ENCODE measurements at places on chromosomes 2 and 18. TPM values are rescaled to one million over a fixed set of nuclear protein-coding genes. Genes with fewer than 3 reads are reported as not detected.

The CLASP1 gene
- 52.6 TPM for total RNA-seq

DNA sequence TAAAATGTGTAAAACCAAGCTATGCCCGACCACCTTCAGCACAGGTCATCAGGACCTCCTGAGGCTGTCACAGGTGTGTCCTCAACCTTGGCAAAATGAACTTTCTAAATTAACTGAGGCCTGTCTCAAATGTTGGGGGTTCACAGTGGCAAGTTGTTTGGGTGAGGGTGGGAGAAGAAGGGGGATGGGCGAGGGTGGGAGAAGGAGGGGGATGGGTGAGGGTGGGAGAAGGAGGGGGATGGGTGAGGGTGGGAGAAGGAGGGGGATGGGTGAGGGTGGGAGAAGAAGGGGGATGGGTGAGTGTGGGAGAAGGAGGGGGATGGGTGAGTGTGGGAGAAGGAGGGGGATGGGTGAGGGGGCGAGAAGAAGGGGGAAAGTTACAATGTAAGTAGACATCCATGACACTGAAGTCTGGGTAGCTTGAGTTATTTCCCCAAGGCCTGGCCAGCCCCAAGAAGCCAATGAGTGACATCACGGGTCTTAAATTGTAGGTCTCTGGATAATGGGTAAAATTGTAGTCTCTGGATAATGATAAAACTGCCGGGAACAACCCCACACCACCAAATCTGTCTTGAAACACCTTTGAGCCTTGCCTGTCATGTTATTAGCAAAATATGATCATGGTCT lies 56.3 kb downstream of the TIMM21 start:
- no peak for DNase-seq
- no peaks in the 10 kb centered on the region for H3K4me1 ChIP-seq
- H3K36me3 ChIP-seq = no peaks in the 10 kb centered on the region
- no peaks in the 10 kb centered on the region for H3K27me3 ChIP-seq

- H3K27me3 ChIP-seq = no peaks in the 10 kb centered on the region
- H3K4me3 ChIP-seq = no peak overlapping the region
- no peak overlapping the region for H3K27ac ChIP-seq
- no peaks in the 10 kb centered on the region for H3K4me1 ChIP-seq
- H3K36me3 ChIP-seq = no peaks in the 10 kb centered on the region
These were observed 160.2 kb upstream of the CCDC150 start for GRCh38 chr2:196479350-196479749.

DNA sequence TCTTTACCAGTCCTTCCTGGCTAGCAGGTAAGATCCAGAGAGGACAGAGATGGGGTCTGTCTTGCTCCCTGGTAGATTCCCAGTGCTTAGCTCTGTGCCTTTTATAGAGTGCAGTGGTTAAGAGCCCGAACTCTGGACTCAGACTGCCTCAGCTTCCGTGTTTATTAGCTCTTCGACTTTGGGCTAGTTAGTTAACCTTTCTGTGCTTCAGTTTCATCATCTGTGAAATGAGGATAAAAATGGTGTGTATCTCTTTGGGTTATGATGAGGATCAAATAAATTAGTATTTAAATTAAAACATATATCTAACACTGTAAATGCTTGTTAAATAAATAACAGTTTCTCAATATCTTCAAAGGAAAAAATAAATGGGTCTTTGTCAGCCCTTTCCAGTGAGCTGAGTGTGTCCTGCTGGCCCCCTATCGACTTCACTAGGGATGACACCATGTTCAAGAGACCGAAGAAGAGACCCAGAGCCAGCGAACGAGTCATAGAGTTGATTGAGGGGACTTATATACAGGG lies 38.2 kb downstream of the CERS6 start:
- H3K4me1 ChIP-seq = peaks cover 22% of the 10 kb centered on the region
- no peak overlapping the region for H3K27ac ChIP-seq
- H3K36me3 ChIP-seq = no peaks in the 10 kb centered on the region
- H3K27me3 ChIP-seq = no peaks in the 10 kb centered on the region
- DNase-seq = no peak

DNA sequence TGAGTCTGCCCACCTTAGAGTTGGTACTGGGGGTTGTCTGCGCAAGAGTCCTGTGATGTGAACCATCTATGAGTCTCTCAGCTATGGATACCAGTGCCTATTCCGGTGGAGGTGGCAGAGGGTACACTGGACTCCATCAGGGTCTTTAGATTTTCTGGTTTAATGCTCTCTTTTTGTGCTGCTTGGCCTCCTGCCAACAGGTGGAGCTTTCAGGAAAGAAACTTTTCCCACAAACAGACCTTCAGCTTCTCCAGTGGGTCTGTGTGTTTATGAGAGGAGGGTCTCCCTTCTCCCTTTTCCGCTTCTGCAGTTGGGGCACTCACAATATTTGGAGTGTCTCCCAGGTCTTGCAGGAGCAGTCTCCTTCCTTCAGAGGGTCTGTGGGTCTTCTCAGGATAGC lies 1721.9 kb upstream of the SLC39A10 start:
- no peaks in the 10 kb centered on the region for H3K4me1 ChIP-seq
- no peaks in the 10 kb centered on the region for H3K36me3 ChIP-seq
- no peak overlapping the region for H3K4me3 ChIP-seq

- H3K27me3 ChIP-seq = no peaks in the 10 kb centered on the region
- no peak overlapping the region for H3K27ac ChIP-seq
- no peaks in the 10 kb centered on the region for H3K4me1 ChIP-seq
- H3K4me3 ChIP-seq = no peak overlapping the region
- H3K36me3 ChIP-seq = no peaks in the 10 kb centered on the region
These were observed 126.8 kb downstream of the KCTD1 start for GRCh38 chr18:26421503-26421902.

All from gastrocnemius medialis (tissue), 4 donors.